ENCODE measurements at places on chromosomes 12 and 14.

- DNase-seq: no peak
Observed at GRCh38 chr12:87728931-87729593, 300.1 kb downstream of the C12orf50 start.

- DNase-seq: no peak
Observed at GRCh38 chr14:36935976-36936678, 236.3 kb downstream of the SLC25A21 start.

DNA sequence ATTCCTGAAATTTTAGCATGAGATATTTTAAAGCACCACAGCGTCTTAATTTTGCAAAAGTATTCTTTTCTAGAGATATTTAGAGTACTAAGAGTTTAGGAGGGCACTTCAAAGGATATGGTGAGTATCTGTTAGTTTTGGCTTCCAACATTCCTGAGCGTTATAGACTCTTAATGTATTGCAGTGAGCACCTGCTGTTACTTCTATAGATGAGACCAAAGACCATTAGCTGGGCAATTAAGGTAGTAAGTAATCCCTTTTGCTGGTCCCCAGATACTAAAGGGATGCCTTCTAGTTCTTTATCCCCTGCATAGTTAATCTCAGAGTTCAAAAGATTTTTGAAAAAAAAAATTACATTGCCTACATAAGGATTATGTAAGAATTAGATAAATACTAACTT is 975.6 kb downstream of the GALC start:
- DNase-seq: no peak

GRCh38 chr14:101252443-101253214 is 308.7 kb upstream of the DIO3 start:
- DNase-seq: no peak

- no peak for DNase-seq
Observed at GRCh38 chr12:45406988-45407850, 191.3 kb downstream of the ANO6 start.

- DNase-seq: no peak
Observed at GRCh38 chr14:91745344-91745743, 13.5 kb upstream of the CATSPERB start.

- no peak for DNase-seq
Observed at GRCh38 chr14:60553808-60554207, 44.9 kb downstream of the SIX6 start.

- no peak for DNase-seq
Observed at GRCh38 chr12:77833329-77833728, 2.6 kb downstream of the NAV3 start.

DNA sequence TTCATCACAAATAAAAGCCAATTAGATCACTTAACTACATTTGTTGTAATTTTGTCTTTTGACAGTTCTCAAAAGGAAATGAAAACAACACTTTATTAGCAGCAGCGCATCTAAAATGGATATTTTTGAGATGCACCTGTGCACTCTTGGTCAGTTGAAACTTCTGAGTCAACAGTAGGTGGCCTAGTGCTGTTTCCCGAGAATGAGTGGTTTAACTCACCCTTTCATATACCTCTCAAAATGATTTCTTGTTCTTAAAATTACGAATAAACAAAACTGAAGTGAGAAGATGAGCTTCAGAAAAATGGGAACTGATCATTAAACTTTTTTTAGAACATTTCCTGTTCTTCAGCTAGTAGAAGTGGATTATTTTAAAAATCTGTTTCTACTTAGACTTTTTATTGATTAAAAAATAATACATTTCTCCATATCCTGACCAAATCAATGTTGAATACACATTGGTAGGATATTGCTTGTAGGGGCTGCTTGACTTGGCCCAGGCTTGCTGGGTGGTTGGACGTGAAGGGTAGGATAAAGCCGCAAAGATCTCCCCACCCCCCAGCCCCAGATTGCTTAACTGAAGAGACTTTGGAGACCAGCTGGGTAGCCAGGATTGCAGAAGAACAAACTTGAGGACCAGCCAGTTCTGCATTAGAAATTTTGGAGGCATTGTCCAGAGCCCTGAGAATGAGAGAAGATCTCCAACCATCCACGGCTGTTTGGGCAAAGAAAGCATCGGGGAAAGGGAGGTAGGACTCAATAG is 22.3 kb upstream of the STK38L start:
- no peak for DNase-seq

DNA sequence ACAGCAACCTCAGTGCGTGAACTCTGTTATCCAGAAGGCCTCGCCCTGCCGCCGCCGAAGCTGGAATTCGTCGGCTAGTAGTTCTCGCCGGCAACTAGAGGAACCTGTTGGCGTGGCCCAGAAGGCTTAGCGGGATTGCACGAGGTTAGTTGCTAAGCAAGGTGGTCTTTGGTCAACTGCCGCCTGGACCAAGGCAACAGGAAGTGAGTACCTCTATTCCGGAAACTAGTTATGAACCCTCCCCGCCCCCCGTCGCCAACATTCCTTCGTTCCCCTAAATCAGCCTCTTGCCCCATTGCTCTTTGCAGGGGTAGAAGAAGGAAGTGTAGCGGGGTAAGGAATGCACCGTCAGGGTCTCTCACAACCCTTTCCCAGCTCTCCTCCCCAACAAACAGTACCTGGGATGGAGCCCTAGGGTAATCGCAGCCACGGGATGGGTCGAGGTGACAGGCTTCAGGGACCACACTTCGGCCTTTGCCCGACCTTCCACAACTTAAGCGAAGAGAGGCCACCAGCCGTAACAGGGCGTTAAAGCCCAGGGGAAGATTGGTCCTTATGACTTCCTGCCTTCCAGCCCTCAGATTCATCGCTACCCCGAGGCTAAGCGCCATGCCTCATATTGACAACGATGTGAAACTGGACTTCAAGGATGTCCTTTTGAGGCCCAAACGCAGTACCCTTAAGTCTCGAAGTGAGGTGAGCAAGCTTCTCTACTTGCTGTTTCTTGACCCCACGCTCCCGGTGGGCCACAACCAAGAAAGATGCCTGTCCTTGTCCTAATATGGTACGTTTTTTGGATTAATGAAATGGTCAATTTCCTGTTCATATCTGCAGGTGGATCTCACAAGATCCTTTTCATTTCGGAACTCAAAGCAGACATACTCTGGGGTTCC is at the start of gene GMPR2:
TSS of gene GMPR2 (plus strand) at position 285 of the 893 bp plus-strand sequence. CDS start at position 610, 325 bp downstream.
- DNase-seq: no peak

DNA sequence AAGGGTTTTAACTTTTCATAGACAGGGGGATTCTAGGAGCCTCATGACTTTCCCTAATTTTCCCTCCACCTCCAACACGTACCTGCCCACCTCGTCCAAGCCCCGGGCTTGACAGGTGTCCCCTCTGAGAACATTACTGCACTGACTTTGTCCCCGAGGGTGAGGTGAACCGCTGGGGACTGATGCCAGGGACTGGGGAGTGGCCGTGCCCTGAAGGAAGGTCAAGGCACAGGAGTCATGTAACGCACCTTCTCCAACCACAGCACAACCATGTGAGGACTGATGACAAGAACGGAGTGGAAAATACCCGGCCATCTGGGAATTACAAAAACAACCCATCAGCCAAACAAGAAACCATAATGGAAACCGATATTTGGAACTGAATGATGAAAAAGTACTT is 214.7 kb upstream of the C14orf180 start:
- no peak for DNase-seq

GRCh38 chr12:92574051-92574783 is 128.6 kb upstream of the PLEKHG7 start:
- DNase-seq: no peak

- no peak for DNase-seq
Observed at GRCh38 chr14:21258005-21258888, 11.0 kb downstream of the HNRNPC start.

DNA sequence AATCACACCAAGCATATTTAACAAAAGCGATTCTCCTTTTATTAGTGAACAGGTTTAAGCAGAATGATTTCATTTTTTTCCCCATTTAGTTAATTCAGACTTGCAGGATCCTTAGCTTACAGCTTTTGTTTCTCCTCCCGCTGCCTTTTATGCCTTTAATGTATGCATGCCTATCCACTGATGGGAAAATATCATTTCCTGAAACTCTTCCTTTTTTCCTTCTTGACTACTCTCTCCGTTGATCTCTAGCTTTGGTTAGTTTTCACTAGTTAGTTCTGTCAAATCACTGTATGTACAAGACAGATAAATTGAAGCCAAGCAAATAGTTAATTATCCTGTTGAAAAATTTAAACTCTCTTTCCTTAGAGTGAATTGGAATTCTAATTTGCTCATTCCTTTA is 26.3 kb downstream of the NKX2-1 start:
- DNase-seq: no peak

GRCh38 chr12:116837097-116837496 is 44.1 kb downstream of the HRK start:
- DNase-seq: no peak

- no peak for DNase-seq
Observed at GRCh38 chr12:42483521-42483790, 106.1 kb downstream of the PRICKLE1 start.

DNA sequence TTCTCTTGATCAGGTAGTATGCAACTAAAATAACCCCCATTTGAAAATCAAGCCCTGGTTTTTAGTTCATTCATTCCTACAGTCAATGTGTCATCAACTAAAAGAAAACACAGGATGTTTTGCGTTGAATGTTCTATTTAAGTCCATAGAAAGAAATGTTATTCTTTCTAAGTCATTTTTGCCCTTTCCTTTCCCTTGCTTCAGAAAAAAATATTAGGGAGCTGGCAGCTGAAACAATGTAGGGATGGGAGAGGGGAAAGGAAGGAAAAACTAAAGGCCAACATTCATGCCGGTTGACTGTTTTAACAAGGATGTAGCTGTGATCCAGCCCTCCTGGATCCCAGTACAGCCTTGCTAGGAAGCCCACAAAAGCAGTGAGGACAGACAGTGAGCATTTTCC is 155.1 kb downstream of the BTG1 start:
- no peak for DNase-seq

DNA sequence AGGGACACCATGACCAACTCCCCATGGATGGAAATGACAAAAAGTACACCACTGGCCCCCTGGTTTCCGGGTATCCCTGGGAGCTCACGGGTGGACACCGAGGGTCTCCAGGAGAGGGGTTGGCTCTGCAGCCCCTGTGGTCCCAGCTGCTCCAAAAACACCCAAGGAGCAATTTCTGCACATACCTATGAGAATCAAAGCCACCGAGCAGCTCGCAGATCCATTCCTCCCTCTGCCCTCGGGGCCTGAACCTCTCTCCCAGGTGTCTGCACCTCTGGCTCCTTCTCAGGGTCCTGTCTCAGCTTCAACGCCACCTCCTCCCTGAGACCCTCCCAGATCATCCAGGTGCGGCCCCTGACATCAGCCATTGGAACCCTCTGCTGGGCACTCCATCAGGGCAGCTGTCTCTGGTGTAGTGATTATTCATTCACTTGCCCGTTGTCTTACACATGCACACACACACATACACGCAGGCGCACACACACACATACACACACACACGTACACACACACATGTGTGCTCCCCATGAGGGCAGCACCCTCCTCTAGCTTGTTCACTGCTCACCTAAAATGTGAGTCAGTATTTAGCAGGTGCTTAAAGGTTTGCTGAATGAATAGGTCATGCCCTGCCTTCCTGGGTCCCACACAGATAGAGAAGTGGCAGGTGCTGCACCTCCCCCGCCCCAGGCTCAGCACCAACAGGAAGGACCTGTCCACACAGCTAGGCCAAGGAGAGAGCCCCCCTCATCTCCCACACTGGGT is 5.9 kb downstream of the RIMBP2 start:
- no peak for DNase-seq

- DNase-seq: no peak
Observed at GRCh38 chr14:73241481-73242165, 4.3 kb downstream of the PAPLN start.

DNA sequence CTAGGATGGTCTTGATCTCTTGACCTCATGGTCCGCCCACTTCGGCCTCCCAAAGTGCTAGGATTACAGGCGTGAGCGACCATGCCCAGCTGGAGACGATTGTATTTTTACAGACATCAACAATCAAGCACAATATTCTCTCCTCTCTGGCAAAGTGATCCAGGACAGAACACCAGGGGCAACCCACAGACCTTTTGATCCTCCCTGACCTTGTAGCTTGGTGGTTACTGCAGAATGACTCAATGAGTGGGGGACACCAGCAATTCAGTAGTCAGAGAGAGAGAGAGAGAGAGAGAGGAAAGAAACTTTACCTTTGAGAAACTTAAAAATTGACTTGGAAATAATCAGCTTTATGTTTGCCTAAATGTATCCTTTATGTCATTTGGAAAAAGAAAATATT is 51.2 kb downstream of the DRAM1 start:
- DNase-seq: no peak

GRCh38 chr14:20630340-20631022 is 11.0 kb downstream of the OR6S1 start:
- no peak for DNase-seq

DNA sequence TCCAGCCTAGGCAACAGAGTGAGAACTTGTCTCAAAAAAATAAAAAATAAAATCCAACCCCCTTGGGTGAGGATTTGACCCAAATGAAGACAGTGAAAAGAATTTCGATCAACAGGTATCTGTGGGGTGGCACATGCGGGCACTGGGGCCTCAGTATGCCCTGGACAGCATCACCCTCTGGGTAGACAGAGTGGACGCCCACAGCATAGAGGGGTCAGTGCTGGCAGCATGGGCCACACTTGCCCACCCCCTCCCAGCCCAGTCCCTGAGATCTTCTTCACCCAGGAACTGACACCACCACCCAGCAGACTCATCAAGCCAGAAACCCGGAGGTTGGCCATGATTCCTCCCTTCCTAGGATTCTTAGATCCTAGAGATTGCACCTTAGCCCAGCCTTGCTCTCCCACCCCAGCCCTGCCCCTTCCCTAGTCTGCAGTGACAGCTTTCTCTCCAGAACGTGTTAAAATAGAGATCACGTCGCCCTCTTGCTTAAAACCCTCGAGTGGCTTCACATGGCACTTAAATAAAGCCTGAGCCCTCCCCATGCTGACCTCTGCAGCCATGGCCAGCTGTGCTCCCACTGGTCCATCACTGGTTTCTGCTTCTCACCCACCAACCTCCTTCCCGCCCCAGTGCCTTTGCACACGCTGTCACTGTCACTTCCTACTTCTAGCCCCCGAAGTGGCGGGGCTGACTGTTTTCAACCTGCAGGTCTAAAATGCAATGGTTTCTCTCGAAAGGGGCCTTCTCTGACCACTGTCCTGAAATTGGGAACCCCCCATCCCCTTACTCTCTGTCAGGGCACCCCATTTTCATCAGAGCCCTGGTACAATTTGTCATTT is 26.2 kb upstream of the DYNC1H1 start:
- no peak for DNase-seq

GRCh38 chr12:82019533-82019932 is 260.4 kb upstream of the PPFIA2 start:
- no peak for DNase-seq

DNA sequence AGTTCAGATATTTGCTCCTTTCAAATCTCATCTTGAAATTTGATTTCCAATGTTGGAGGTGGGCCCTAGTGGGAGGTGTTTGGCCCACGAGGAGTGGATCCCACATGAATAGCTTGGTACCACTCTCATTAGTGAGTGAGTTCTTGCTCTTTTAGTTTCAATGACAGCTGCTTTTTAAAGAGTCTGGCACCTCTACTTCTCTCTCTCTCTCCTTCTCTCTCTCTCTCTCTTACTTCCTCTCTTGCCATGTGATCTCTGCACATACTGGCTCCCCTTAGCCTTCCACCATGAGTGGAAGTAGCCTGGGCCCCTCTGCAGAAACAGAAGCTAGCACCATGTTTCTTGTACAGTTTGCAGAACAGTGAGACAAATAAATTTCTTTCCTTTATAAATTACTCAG is 25.1 kb downstream of the GPR65 start:
- no peak for DNase-seq
